Adipocyte (in vitro differentiated cells): ENCODE measurements at places on chromosomes 6 and 20.

GRCh38 chr6:144150710-144151657, 667 bp downstream of the STX11 start:
- peak; percentile 50 for DNase-seq

GRCh38 chr20:17799575-17800227, 99.9 kb downstream of the BANF2 start:
- DNase-seq = no peak

- DNase-seq = no peak
Observed at GRCh38 chr6:139872665-139873064, 498.2 kb upstream of the CITED2 start.

DNA sequence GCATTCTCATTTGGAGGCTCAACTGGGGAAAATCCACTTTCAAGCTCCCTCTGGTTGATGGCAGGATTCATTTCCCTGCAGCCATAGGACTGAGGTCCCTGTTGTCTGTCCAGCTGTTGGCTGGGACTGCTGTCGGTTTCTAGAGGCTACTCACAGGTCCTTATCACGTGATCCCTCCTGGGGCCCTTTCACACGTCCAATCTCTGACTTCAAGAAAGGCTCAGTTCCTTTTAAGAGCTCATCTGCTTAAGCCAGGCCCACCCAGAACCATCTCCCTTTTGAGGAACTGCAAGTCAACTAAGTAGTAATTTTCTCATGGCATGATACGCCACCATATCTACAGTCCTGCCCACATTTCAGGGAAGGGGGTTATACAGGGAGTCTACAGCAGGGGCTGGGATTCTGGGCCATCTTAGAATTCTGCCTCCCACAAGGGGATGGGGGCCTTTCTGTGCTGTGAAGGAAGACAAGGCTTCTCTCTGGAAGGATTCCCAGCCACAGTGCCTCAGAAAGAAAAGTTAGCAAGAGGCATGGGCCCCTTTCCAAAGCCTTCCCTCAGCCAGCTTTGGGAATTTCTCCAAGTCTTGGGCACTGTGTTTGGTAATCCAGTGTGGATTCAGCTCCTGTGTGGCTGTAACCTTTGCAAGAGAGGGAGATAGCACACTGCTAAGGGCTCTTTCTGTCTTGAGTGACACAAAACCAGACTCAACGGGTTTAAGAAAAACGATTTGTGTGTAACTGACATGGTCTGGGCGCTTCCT, 66.4 kb downstream of the CTCFL start:
- DNase-seq = peak; percentile 13

DNA sequence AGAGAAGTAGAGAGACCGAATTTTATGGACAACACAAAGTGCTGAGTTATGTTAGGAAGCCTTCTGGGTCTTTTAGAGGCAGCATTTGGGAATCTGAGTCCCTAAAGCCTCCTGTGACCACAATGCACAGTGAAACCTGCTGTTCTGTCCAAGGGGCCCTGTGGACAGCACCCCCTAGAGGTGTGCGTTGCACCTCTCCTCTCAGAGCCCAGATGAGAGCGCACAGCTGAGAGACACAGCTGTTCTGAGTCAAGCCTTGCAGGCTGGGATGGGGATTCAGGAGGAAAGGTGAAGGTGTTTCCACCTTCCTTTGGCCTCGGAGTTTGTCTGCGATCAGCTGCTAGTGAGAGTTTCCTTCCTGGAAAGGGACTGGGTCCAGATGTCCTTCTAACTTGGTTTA, 13.0 kb downstream of the PCK1 start:
- DNase-seq = no peak

GRCh38 chr6:95587989-95588388, 10.7 kb downstream of the MANEA start:
- DNase-seq = no peak

GRCh38 chr6:142945049-142945445, at the start of gene HIVEP2:
Gene HIVEP2 (minus strand): TSS chr6:142945176. CDS start chr6:142774738, 170,438 bp downstream.
- DNase-seq = peak; percentile 92
